Osteocyte (in vitro differentiated cells): ENCODE measurements at places on chromosomes 13 and 19. TPM values are rescaled to one million over a fixed set of nuclear protein-coding genes. Genes with fewer than 3 reads are reported as not detected.

Gene ZNF726
- total RNA-seq, result 1.7 and 2.2 TPM in 2 replicates

Gene UQCR11
- total RNA-seq, result 203 and 206 TPM in 2 replicates

Gene LRG1
- total RNA-seq, result not detected in 2 replicates

Gene C19orf85
- not detected in 2 replicates for total RNA-seq

Gene WDR18
- 60.2 and 61.2 TPM in 2 replicates for total RNA-seq

Gene KCNRG
- 0.21 and 0.89 TPM in 2 replicates for total RNA-seq

Gene CEACAM4
- not detected in 2 replicates for total RNA-seq

Gene MEDAG
- 2.0 and 2.7 TPM in 2 replicates for total RNA-seq

DNA sequence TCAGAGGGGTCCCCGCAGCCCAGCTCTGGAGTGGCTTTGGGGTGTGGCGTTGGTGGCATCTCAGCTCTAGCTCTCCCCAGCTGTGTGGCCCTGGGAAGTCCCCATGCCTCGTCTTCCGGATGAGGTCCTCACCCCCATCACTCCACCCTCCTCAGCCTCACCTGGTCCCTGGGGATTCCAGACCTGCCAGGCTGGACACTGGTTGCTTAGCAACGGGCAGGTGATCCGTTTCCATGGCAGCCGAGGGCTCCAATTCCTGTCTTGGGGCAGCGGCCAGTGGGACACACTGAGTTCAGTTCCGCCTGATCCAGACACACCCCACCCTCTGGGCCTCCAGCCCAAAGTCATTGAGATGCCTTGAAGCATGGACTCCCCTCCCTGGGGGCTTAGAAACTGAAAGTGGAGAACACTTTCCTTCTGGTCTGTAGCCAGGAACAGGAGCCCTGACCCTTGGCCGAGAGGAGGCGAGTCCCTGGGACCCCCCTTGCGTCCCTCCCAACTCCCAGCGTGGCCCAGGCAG lies 7.7 kb upstream of the MISP start:
- DNase-seq, result no peak

GRCh38 chr13:38680912-38681311 lies 6.0 kb upstream of the FREM2 start:
- no peak for DNase-seq

- no peak for DNase-seq
These were observed 209.4 kb downstream of the ITGBL1 start for GRCh38 chr13:101661839-101662238.

DNA sequence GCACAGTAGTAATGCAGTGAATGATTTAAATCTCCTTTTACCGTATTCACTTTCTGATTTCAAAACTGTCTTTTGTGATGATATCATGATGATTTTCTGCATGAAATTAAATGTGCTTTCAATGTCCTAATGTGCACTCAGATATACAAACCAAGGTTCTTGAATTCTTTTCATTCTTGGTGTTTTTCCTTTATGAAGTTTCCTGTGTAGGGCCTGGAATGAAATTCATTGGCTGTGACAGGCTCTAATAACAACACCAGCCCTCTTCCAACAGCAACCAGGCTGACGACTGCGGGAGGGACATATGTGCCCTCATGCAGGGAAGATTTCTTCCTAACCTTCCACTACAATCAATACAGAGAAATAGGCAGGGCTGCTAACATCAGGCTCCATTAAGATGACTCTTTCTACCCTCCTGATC lies 1052.0 kb downstream of the DIAPH3 start:
- no peak for DNase-seq

GRCh38 chr19:44732235-44733014 lies 16.1 kb upstream of the BCL3 start:
- DNase-seq, result no peak

- no peak for DNase-seq
These were observed 344.3 kb upstream of the SGCG start for GRCh38 chr13:22836475-22836874.

- no peak for DNase-seq
These were observed 22.5 kb upstream of the NFIC start for GRCh38 chr19:3343619-3344502.

- DNase-seq, result no peak
These were observed 5.1 kb downstream of the JUNB start for GRCh38 chr19:12796146-12797071.

GRCh38 chr19:50178320-50178719 lies 15.2 kb upstream of the IZUMO2 start:
- DNase-seq, result no peak

- no peak for DNase-seq
These were observed 20.2 kb upstream of the PNMA8B start for GRCh38 chr19:46515879-46516350.

- no peak for DNase-seq
These were observed 231.5 kb upstream of the SPRY2 start for GRCh38 chr13:80572308-80572922.

DNA sequence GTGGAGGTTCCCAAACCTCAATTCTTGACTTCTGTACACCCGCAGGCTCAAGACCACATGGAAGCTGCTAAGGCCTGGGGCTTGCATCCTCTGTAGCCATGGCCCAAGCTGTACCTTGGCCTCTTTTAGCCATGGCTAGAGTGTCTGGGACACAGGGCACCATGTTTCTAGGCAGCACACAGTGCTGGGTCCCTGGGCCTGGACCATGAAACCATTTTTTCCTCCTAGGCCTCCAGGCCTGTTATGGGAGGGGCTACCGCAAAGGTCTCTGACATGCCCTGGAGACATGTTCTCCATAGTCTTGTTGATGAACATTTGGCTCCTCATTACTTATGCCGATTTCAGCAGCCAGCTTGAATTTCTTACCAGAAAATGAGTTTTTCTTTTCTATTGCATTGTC lies 701.4 kb downstream of the FGF9 start:
- DNase-seq, result no peak

DNA sequence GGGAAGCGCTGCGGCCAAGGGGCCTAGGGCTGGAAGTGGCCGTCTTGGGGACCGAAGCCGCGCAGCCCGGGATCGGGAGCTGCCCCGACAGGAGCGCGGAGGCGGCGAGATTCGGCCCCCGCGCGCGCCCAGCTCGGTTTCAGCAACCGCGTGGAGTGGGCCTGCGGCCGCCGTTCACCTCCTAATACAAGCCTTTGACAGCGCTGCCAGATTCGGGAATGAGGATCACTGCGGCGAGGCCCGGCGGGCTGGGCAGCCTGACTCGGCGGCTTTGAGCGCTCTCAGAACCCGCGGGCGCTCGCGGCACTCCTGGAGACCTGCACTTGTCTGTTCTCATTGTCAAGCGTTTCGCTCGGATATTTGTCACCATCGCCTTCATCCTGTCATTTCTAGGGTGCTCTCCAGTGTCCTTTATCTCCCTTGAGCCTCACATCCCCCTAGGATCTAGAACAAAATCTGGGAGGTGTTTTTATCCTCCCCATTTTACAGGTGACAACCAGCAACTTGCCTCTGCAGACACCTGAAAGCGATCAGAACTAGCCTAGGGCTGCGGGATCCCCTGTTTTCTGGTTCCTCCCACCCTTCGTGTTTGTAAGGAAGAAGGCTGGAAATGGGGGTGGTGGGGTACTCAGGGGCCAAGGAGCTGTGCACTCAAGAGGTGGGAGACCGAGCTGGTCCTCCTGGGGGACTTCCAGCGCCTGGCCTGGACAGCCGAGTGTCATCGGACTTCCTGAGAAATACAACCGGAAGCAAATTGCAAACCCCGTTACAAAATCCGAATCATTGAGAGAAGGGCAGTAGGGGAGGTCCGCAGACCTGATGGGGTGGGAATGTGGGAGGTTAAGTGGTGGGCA lies 1.5 kb upstream of the CDX2 start:
- peak; percentile 81 for DNase-seq

DNA sequence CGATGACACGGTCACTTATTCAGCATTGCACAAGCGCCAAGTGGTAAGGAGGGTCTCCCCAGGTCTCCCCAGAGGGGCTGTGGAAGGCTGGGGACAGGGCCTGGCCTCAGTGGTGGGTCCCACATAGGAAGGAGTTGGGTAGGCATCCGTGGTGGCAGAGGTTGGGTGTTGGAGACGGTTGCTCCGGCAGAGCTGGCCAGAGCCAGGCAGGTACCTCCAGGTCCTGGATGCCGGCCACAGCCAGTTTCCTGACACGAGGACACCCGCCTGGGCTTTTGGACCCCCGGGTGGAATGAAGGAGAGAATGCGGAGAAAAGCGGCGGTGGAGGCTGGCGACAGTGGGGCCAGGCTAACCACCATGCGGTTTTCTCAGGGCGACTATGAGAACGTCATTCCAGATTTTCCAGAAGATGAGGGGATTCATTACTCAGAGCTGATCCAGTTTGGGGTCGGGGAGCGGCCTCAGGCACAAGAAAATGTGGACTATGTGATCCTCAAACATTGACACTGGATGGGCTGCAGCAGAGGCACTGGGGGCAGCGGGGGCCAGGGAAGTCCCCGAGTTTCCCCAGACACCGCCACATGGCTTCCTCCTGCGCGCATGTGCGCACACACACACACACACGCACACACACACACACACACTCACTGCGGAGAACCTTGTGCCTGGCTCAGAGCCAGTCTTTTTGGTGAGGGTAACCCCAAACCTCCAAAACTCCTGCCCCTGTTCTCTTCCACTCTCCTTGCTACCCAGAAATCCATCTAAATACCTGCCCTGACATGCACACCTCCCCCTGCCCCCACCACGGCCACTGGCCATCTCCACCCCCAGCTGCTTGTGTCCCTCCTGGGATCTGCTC lies 1.3 kb upstream of the FFAR1 start:
- DNase-seq, result peak; percentile 81
